NCI-H2081 treated with DMSO at 0.1 percent for 48 hours (cell line): ENCODE measurements at places on chromosomes 12 and 14.

- DNase-seq, result no peak
These were observed 27.9 kb downstream of the BCL2L14 start for GRCh38 chr12:12098691-12099015.

DNA sequence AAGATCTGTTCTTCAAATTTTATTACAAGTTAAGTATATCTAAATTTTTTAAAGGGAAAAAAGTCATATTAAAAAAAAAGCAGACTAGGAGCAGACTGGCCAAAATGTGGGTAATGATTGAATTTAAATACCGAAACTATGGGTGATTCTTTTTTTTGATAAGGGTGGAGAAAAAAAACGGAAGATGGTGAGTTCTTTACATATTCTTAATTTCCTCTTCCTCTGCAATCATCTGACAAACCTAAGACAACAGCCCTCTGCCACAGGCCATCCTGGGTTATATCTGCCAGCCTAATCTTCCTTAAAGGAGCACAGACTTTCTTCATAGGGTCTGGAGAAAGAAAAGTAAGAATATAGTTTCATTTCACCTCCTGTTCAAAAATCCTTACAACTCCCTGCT is 108.0 kb downstream of the PPP2R5E start:
- DNase-seq, result no peak

- no peak for DNase-seq
These were observed 4.6 kb downstream of the TAC3 start for GRCh38 chr12:57011438-57012424.

GRCh38 chr12:75970310-75970709 is 61.3 kb downstream of the PHLDA1 start:
- no peak for DNase-seq

DNA sequence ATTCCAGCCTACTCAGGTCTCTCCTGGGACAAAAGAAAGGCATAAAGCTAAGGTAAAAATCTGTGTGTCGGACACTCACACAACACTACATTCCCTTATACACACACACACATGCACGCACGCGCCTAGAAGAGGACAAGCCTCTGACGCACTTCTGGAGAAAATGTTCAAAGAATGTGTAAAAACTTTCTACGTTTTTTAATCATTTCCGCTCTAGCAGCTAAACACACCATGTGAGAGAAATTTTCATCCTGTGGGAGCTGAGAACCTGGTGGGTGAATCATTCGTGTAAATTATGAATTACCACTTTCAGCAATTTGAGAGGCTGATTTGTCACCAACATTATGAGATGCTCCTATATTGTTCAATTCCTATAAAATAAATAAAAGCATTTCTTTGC is 494.5 kb downstream of the TMEM132D start:
- no peak for DNase-seq

DNA sequence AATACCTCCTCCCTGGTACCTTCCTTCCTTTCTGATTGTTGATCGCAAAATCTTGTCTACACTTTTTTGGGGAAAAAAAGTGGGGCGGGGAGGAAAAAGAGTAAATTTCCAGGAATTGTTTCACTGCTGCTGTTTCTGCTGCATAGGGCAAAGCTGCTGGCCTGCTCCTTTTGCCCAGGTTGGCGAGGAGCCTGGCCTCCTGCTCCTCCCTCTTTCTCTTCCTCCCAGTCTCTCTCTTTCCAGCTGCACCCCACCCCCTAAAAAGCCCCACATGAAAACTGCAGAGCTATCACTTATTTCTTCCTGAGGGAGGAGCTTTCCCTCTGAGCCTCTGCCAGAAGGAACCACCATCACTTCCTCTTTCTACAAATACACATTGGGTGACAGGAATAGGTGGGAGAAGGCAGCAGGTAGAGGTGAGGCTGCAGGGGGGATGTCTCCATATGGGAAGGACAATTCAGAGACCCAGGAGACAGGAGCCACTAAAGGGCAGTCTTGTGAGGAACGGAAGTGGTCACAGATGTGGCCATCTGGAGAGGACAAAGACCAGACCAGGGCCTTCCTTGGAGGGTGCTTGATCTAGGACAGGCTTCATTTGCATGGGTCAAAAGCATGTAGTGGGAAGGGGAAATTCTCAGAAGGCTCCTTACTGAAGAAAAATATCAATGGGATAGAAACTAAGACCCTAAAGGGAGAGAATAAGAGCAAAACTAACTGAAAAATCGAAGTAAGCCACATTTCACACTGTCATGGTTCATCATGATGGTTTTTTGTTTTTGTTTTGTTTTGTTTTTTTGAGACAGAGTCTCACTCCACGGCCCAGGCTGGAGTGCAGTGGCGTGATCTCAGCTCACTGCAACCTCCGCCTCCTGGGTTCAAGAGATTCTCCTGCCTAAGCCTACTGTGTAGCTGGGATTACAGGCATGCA is 14.8 kb downstream of the ZBTB39 start:
- no peak for DNase-seq

- no peak for DNase-seq
These were observed 68.7 kb downstream of the BORCS5 start for GRCh38 chr12:12425616-12426015.

GRCh38 chr14:68683326-68683725 is 109.5 kb downstream of the ZFP36L1 start:
- DNase-seq, result no peak

DNA sequence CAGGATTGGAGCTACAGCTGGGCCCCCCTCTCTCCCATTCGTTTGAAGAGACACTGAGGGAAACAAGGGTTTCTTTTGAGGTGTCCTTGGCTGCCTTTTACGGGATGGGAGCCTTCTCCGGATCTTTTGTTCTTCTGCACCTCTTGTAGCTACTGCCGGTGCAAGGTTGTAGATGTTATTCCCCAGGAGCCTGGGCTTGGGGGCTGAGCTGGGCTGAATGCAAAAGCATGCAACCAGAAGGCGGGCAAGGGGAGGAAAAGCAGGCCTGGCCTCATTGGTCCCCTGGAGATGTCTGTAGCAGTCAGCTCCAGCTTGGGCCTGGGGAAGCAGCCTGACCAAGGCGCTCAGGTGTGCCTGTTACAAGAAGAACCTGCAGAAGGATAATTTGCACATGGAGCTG is 110.3 kb downstream of the GCH1 start:
- DNase-seq, result no peak

DNA sequence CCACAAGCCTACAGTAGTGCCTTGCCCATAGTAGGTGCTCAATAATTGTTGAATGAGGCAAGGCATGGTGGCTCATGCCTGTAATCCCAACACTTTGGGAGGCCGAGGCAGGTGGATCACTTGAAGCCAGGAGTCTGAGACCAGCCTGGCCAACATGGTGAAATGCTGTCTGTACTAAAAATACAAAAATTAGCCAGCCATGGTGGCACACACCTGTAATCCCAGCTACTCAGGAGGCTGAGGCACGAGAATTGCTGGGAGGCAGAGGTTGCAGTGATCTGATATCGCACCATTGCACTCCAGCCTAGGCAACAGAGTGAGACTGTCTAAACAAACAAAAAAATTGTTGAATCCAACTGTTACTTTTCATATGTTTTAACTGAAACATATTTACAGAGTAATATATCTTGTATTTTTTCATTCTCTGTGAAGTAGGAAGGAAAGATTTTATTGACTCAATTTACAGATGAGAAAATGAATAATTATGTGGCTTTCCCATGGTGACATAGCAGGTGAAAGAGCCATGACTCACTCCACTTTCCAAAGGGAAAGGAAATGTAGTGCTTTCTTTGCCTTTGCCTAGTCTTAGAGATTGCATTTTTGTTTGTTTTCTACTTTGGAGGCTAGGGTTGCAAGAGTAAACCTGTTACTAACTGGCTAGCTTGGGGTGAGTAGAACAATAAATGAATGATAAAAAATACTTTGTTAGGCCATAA is 95.4 kb upstream of the SLC38A4 start:
- DNase-seq, result no peak

DNA sequence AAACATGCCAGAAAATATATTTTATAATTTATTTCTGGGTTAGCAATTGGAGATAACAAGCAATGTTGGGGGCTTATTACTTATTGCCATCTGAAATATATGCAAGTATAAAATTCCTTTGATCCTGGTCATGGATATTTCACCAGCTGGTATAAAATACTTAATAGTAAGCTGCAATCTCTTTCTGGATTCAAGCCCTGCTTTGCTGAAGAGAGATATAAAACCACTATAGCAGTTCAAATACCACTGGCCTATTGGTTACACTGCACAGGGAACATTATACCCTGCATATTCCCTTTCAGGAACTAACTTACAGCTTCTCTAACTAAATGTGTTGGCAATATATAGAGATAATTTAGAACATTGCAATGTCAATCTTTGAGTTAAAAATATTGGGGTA is 546.2 kb upstream of the ATP2B1 start:
- DNase-seq, result no peak

GRCh38 chr12:125549171-125549570 is 483.9 kb downstream of the AACS start:
- DNase-seq, result no peak

GRCh38 chr14:98321841-98322240 is 950.2 kb downstream of the BCL11B start:
- DNase-seq, result no peak

DNA sequence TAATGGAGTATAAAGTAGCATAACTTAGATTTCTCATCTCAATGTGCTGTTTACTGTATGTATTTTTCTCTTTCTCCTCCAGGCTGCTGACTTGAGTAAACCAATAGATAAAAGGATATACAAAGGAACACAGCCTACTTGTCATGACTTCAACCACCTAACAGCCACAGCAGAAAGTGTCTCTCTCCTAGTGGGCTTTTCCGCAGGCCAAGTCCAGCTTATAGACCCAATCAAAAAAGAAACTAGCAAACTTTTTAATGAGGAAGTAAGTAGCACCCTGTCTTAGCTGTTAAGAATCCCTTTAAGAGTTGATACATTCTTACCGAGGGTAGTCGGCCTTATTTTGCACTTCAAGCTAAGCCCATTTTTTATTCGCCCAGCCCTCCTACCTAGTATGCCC is 55.2 kb downstream of the WDR20 start:
- DNase-seq, result no peak

DNA sequence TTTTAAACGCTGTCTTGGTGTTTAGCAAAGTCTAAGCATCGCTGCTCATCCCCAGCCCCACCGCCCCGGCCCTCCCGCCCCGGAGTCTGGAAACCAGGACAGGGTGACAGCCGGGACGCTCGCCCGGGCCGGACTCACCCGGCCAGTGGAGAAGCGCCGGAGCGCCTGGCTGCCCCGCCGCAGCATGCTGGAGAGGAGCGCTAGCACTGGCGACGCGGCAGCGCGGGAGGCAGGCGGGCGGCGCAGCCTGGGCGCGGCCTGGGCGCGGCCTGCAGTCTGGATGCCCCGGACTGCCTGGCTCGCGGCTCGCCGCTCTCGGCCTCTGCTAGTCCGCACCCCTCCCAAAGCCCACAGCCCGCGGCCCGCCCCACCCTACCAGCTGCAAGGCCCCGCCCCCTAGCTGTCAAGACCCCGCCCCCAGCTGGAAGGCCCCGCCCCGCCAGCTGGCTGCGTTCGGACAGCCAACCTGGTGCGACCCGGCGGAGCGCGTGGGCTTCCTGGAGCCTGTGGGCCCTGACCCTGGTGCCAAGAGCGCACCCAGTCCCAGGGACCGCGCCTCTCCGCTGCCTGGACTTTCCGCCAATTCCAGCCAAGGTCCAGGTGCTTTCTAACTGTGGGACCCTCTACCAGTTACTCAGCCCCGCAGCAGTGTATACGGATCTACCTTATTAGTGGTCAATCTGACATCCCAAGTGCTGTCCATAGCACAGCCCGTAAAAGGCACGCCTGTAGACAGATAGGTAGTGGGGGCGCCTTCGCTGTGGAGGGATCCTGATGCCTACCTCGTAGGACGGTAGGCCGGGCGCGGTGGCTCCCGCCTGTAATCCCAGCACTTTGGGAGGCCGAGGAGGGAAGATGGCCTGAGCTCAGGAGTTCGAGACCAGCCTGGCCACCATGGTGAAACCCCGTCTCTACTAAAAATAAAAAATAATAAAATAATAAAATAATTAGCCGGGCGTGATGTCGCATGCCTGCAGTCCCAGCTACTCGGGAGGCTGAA is at the start of gene ALDH1L2:
Gene ALDH1L2 (minus strand): TSS at position 208 of the 1,000 bp plus-strand sequence. CDS start 22 bp downstream, at position 186.
- DNase-seq, result no peak

DNA sequence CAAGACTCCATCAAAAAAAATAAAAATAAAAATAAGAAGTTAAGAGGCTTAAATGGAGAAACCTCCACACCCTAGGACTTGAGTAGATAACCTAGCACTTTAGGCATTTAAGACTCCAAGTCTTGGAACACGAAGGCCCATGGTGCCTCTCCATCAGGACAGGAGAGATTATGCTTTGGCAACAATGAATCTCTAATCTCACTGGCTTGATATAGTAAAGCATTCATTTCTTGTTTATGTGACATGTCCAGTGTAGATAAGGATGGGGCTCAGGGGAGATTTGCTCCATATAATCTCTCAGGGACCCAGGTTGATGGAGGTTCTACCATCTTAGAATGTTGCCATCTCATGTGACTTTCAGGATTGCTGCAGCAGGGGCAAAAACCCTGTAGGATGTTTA is 117.7 kb upstream of the FUT8 start:
- no peak for DNase-seq

DNA sequence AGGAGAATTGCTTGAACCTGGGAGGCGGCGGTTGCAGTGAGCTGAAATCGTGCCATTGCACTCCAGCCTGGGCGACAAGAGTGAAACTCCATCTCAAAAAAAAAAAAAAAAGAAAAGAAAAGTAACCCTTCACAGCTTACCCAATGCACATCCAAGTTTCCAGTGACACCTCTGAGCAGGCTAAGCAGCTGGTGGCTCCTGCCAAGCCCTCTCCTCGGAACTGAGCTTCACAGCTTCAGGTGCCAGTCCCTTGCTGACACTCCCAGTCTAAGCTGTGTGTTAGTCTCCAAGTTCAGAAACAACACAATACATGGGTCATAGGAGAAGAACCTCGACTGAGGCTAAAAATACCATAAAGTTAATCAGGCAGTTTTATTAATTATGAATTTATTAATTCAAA is 7.9 kb downstream of the CD9 start:
- no peak for DNase-seq

DNA sequence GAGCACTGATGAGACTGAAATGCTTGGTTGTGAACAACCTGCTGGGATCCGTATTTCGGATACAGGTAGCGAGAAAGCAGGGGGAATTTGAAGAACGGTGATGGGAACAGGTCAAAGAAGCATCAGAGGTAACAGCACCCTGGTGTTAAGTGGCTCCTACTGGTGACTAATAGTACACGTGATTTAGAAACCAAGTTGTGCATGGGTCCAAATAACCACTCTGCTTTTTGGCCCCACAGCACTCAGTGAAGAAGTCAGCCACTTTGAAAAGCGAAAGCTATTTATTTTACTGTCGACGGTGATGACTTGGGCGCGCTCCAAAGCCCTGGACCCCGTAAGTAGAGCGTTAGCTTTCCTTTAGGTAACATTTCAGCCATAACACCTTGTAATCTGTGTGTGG is 16.7 kb downstream of the AK7 start:
- no peak for DNase-seq

DNA sequence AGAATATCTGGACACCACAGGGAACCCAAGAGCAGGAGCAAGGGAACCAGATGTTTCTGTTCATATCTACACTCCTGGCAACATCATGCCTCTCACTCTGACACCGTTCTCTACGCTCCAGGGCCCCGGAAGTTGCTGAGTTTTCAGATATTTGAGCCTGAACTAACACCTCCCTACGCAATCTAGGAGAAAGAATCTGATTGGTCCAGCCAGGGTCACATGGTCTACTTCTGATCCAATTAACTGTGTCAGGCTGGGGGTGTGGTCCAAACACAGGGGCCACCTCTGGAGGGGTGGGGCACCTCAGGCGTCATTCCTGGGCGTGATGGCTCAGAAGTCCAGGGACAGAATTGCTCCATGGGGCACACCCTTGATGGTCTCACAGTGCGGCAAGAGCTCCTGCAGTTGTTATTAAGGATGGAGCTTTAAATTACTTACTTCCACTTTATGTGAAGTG is 165.5 kb downstream of the PTPN11 start:
- no peak for DNase-seq
